ENCODE measurements at places on chromosomes 1 and 21.

- DNase-seq: no peak
Measured at GRCh38 chr1:48207131-48207530, 15.4 kb upstream of the SLC5A9 start.

- DNase-seq: no peak
Measured at GRCh38 chr1:22794647-22795365, 84.2 kb downstream of the EPHB2 start.

GRCh38 chr1:17829579-17829978, 74.4 kb downstream of the ACTL8 start:
- no peak for DNase-seq

GRCh38 chr1:203625628-203626019, 1.0 kb upstream of the ATP2B4 start:
- DNase-seq: peak; percentile 91

DNA sequence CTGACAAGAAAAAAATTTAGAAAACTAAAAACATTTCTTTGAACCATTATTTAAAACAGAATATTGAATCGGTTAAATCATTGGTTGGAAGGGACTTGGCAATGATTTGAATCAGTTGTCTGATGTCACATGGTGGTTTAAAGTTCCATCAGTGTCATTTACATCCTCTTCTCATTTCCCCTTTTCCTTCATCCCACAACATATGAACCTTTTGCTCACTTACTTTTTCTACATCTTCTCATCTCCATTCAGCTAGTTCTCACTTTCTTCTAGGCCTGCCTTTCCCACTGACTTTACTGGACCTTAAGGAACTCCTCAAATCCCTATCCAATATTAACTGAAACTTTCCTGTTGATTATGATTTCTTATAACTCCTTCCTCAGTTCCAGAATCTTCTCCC, 58.5 kb downstream of the PHACTR4 start:
- DNase-seq: no peak

DNA sequence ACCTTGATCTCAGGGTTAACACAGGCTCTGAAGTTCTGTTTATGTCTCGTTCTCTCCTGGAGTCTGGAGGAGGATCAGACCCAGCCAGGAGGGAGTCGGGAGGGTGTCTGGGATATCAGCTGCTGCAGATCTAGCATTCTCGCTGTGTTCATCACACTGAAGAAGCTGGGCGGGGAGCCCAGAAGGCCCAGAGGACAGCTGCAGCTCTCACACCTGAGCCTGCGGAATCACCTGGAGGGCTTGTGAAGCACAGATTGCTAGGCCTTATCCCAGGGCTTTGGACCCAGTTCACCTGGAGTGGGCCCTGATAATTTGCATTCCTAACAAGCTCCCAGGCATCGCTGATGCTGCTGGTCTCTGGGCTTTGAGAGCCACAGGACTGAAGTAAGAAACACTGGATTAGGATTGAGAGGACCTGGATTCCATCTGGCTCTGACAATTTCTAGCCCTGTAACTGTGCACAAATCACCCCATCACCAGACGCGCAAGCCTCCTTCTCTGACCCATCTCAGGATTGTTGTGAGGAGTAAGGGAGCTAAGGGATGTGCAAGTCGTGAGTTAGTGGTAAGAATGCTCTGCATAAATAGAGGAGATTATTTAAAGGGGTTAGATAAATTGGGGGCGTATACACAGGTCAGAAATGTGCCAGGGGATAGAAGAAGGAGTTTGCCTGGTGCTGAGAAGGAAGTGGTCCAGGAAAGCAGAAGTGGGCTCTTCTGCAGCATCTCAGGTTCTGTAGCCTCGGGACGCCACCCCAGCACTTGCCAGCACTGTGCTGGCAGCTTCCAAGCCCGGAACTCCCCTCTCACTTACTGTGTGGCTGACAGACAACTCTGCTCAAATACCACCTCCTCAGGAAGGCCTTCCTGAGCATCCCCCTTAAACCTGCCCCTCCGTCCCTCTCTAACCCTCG, 19.1 kb downstream of the ABCA4 start:
- DNase-seq: no peak

- DNase-seq: no peak
Measured at GRCh38 chr1:38578271-38578951, 281.2 kb downstream of the RRAGC start.

DNA sequence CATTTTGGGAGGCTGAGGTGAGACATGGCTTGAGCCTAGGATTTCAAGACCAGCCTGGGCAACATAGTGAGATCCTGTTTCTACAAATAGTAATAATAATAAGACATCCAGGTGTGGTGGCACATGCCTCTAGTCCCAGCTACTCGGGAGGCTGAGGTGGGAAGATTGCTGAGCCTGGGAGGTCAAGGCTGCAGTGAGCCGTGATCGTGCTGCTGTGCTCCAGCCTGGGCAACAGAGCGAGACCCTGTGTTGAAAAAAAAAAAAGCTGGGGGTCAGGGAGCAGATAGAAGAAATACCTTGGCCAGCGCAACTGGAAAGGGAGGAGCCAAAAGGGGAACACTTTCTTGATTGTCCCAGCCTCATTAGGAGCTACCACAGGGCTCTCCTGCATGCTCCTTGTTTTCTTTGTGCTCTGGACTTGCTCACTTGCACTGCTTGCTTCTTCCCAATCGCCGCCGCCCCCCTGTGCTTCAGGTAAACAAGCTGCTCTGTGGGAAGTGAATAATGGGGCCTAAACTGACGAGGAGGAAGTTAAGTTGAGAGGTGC, 31.1 kb downstream of the PBX1 start:
- no peak for DNase-seq
